Choroid plexus epithelial cell (primary cell): ENCODE measurements at places on chromosomes 1 and 21.
A peak's percentile ranks its signal among the peaks of the same experiment; 100 is the strongest.

DNA sequence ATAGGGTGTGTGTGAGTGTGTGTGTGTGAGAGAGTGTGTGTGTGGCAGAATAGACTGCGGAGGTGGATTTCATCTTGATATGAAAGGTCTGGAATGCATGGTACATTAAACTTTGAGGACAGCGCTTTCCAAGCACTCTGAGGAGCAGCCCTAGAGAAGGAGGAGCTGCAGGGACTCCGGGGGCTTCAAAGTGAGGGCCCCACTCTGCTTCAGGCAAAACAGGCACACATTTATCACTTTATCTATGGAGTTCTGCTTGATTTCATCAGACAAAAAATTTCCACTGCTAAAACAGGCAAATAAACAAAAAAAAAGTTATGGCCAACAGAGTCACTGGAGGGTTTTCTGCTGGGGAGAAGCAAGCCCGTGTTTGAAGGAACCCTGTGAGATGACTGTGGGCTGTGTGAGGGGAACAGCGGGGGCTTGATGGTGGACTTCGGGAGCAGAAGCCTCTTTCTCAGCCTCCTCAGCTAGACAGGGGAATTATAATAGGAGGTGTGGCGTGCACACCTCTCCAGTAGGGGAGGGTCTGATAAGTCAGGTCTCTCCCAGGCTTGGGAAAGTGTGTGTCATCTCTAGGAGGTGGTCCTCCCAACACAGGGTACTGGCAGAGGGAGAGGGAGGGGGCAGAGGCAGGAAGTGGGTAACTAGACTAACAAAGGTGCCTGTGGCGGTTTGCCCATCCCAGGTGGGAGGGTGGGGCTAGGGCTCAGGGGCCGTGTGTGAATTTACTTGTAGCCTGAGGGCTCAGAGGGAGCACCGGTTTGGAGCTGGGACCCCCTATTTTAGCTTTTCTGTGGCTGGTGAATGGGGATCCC is 18.3 kb upstream of the HDAC1 start:
- no peak for DNase-seq

GRCh38 chr1:153987621-153988020 is 1.5 kb upstream of the RAB13 start:
- no peak for DNase-seq

DNA sequence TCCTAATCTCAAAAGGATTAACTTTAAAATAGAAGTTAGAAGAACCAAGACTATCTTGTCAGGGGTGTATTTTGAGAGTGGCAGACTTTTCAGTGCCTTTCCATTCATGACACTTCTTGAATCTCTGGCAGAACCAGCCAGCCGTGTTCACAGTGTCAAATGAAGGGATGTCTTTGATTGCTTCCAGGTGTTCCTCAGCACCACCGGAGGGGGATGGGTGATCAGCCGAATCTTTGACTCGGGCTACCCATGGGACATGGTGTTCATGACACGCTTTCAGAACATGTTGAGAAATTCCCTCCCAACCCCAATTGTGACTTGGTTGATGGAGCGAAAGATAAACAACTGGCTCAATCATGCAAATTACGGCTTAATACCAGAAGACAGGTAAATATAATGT is 32.3 kb downstream of the FMO1 start:
- DNase-seq, result no peak

DNA sequence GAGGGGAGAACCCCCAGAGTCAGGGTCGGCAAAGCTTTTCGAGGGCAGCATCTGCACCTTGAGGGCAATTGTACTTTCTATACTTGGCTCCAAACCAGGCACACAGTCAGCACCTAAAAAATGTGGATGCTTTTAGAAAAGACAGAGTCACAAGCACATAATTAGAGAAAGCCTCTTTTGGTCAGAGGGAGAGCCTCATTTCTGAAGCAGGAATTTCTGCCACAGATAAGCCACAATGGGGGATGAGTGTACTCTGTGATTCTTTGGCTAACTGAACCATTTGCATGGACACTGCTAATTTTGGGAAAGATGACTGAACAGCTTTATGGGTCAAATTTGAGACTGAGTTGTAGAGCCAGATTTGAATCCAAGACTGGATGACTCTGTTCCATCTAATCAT is 635.7 kb downstream of the KIF26B start:
- peak; percentile 50 for DNase-seq

GRCh38 chr1:81797701-81798100 is 3.0 kb upstream of the ADGRL2 start:
- DNase-seq, result no peak

- DNase-seq, result peak; percentile 85
Measured at GRCh38 chr1:82485591-82486369, 685.0 kb downstream of the ADGRL2 start.

DNA sequence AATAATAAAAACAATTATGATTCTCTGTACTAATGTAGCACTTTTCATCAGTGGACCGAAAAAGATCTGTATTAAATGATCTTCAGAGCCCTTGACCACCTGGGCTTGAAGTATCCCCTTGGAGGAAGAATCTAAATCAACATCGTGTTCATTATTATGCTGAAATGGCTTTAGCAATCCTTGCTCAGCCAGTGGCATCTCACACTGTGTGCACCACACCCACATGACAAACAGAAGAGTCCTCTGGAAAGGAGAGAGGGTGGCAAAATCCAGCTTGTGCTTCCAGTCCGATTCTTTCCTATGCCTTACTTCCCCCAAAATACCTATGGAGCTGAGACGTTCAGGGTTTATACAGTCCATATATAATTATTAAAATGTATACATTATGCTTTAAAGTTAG is 318.5 kb upstream of the RUNX1 start:
- no peak for DNase-seq

GRCh38 chr1:241356187-241356518 is 852 bp downstream of the RGS7 start:
- DNase-seq, result no peak

GRCh38 chr1:81584398-81584797 is 216.3 kb upstream of the ADGRL2 start:
- peak; percentile 7 for DNase-seq

GRCh38 chr1:5727191-5727590 is 265.0 kb downstream of the NPHP4 start:
- DNase-seq, result no peak

DNA sequence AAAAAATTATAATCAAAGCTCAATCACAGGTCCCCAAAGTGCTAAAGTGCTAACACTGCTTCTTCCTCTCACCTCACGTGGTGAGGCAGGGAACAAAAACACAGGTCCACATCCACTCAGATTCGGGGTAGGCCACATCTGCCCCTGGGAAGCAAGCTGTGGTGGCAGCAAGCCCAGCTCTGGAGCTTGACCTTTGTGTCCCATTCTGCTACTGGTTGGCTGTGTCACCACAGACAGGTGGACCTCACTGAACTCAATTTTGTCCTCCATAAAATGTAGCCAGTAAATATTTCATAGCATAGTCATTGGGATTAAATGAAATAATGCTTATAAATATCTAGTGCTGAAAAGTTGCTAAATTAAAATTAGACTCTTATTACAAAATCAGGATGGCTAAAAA is 8.5 kb downstream of the AZIN2 start:
- DNase-seq, result no peak

GRCh38 chr1:246128494-246129069 is 378.5 kb downstream of the SMYD3 start:
- no peak for DNase-seq

GRCh38 chr1:23381233-23381885 is 11.7 kb upstream of the ZNF436 start:
- DNase-seq, result no peak

GRCh38 chr21:25664491-25664931 is 25.5 kb downstream of the JAM2 start:
- no peak for DNase-seq

DNA sequence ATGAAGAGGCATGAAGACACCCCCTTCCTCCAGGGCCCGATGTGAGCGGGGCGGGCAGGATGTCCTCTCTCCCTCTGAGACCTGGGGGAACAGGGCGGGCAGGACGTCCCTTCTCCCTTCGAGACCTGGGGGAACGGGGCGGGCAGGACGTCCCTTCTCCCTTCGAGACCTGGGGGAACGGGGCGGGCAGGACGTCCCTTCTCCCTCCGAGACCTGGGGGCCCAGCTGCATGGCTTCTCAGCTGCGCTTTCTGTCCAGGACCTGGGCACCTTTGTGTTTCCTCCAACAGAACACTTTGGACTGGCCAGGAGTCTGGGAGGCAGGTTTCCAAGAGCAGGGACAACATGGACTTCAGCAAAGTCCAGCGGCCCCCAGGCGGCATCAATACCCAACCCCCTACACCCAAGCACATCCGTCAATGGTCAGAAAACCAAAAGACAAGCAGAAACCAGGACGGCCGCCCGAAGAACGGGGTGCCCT is 30.8 kb upstream of the ADARB1 start:
- no peak for DNase-seq

- peak; percentile 48 for DNase-seq
Measured at GRCh38 chr1:225762002-225762441, 15.6 kb upstream of the SRP9 start.

DNA sequence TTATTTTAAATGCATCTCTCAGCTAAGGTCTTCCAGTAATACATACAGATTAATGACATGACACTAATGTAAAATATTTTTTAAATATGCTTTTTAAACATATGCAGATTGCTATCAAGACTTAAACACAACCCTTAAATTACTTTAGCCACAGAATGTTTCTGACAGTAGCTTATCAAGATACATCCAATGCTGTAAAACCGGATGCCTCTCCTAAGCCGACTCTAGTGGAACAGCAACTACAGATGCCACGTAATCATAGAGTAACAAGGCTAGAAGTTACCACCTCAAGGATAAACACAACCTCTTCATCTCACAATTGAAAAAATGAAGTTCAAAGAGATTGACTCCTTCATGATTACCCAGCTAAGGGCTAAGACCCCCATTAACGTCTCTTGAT is 68.4 kb downstream of the ZZZ3 start:
- DNase-seq, result no peak

- no peak for DNase-seq
Measured at GRCh38 chr1:64810001-64810400, 65.1 kb downstream of the RAVER2 start.

DNA sequence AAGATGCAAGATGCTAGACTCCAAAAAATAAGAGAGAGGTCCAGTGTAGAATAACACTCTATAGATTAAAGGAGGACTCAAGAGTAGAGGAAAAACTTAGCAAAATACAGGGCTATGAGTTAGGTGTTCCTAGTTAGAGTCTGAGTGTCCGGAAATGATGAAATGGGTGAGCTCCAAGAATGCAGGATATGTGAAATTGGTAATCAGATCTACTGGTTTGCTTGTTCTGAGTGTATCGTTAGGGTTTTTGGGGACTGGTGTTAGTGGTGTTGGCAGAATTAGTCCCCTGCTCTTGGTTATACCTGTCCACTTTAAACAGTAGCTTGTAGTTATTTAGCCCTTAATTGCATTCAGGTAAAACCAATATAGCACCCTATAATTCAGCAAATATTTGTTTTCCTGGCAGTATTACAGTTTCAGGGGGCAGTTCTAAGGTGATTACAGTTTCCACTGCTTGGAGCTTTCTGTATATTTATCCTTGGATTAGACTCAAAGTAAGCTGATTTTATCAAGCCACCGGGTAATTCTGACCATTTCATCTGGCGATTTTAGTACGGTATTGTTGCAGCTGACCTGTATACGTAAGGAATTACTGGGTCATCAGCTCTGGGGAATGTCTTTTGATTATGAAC is 332.7 kb downstream of the CHRM3 start:
- no peak for DNase-seq

GRCh38 chr1:32094746-32095521 is 12.9 kb upstream of the KPNA6 start:
- no peak for DNase-seq

- DNase-seq, result peak; percentile 38
Measured at GRCh38 chr1:216448011-216448510, 24.8 kb upstream of the USH2A start.

- DNase-seq, result peak; percentile 55
Measured at GRCh38 chr1:178094739-178095645, 1.1 kb downstream of the RASAL2 start.

DNA sequence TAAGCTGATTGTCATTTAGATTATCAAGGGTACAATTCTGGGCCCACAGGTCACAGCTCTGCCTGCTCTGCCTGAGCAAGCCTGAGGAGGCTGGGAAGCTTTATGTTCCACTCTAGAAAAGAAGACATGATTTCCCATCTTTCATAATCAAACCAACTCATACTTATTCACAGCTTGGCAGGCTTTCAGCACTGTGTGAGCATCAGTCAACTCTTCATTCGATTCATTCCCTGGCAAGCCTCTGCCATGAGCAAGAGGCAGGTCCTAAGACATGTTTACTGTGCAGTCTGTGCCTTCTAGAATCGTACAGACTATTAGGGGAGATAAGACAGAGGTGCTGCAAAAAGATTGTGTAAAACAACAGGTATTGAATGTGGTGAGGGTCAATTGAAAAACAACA is 24.5 kb upstream of the KIRREL1 start:
- DNase-seq, result peak; percentile 93

- DNase-seq, result no peak
Measured at GRCh38 chr1:201128476-201128875, 1.5 kb upstream of the ASCL5 start.

DNA sequence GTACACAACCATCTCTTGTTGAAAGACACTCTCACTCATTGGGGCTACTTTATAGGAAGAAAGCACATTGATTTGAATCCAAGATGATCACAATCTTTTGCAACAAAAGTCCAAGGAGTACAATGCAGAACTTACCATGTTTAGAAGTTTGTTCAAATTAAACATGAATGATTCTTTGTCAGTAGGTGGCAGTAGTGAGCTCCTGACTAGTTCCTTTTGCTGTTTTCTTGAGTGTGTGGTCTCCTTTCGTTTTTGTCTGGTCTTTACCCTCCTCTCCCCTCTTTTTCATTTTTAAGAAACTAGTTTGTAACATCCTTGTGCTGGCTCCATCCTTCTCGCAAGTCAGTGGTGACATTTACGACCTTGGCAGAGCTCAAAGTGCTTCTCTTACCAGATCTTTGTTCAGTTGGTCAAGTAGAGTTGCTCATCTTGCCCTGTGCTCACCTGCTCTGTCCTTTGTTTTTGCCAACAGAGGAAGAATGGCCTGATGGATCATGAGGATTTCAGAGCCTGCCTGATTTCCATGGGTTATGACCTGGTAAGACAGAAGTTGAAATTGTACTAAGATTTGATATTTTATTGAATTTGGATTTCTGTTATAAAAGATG is 35.7 kb upstream of the MTR start:
- peak; percentile 72 for DNase-seq

GRCh38 chr21:29578306-29578705 is 279.6 kb downstream of the BACH1 start:
- DNase-seq, result no peak

DNA sequence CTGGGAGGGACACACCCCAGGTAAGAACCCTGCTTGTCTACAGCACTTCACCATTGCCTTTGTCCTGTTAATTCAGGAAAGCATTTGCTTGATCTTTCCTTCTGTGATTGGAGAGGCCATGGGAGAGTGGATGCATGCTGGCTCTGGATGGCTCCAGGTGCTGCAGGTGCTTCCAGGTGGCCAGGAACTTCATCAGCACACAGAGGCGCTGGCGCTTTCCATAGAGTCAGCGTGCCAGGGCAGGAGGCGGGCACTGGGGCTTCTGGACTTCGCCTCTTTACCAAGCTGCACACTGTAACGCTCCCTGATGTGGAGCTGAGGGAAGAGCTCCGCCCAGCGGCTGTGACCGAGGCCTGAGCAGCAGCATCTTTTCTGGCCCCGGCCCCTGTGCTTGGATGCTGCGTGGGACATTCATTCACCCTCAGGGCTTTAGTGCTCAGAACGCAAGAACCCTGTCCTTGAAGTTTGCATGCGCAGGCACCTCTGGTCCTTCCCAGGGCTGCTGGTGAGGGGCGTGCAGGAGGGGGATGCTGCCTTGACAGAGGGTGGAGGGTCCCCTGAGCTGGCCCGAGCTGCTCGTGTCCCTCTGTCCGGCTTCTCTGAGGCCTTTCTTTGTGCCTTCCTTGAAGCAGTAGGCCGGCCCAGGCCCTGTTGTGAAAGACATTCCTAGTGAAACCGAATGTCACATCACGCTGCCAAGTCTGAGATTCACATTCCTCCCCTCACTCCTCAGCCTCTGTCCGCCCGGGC is 1.6 kb upstream of the MX2 start:
- DNase-seq, result peak; percentile 15
